T1000 (cell line): ENCODE measurements at places on chromosomes 2 and 18.

DNA sequence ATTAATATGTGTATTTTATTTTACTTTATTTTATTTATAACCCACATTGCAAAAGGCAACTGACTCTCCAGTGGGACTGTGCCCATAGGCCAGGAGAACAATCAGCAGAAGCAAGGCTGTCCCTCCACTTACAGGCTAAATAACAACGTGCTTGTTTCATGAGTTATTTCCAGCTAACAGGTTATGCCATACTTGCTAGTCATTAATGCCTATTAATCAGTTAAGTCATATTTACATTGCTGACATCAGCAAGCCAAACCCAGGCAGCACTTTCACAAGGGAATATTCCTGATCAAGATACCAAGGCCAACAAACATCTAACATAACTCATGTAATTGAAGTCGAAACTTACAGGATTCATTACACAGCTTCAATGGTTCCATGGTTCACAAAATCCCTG, 92.1 kb downstream of the EN1 start:
- DNase-seq = no peak

DNA sequence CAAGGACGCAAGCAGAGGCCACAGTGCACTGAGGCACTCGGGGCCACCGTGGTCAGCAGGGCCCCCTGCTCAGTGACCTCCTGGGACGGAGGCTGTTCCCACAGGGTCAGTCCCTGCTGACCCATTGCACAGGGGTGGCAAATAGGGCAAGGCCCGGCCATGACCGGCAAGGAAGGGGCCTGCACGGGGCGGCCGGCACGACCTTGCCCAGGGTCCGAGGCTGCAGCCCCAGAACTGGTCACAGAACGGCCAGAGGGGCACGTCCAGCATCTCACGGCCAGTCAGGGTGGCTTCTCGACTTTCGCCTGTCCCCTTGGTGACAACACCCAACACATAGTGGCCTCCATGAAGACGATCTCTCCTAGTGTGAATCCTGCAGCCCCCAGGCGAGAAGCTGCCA, 27.6 kb upstream of the OTOS start:
- DNase-seq = no peak

DNA sequence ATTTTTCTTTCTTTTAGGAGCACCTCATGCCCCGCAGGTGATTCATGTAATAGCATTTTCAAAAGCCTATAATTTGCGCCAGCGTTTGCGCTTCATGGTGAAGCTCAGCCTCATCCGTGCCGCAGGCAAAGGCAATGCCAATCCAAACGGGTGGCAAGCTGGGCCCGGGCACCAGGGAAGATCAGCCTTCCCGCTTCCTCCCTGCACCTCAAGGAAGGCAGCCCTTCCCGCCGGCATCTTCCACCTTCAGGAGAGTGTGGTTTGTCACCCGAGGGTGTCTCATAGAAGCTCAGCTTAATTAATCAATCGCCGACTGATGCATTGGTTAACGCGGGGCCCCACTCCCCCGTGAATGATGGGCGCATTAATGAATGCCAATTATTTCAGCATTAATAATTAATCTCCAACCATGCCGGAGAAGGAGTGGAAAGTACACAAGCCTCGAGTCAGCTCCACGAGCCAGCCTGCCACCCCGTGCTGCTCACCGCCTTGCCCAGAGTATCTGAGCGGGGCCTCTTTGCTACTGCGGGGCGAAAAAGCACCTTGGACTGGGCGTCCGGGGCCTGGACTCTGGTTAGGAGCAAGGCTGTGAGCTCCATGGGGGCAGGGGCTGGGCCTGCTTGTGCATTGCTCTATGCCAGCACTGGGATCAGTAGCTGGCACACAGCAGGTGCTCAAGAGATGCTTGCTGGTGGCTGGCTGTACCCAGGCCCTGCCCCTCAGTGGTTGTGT, 13.0 kb downstream of the INHBB start:
- no peak for DNase-seq

- DNase-seq = no peak
Observed at GRCh38 chr2:29295845-29296244, 180.6 kb downstream of the CLIP4 start.

DNA sequence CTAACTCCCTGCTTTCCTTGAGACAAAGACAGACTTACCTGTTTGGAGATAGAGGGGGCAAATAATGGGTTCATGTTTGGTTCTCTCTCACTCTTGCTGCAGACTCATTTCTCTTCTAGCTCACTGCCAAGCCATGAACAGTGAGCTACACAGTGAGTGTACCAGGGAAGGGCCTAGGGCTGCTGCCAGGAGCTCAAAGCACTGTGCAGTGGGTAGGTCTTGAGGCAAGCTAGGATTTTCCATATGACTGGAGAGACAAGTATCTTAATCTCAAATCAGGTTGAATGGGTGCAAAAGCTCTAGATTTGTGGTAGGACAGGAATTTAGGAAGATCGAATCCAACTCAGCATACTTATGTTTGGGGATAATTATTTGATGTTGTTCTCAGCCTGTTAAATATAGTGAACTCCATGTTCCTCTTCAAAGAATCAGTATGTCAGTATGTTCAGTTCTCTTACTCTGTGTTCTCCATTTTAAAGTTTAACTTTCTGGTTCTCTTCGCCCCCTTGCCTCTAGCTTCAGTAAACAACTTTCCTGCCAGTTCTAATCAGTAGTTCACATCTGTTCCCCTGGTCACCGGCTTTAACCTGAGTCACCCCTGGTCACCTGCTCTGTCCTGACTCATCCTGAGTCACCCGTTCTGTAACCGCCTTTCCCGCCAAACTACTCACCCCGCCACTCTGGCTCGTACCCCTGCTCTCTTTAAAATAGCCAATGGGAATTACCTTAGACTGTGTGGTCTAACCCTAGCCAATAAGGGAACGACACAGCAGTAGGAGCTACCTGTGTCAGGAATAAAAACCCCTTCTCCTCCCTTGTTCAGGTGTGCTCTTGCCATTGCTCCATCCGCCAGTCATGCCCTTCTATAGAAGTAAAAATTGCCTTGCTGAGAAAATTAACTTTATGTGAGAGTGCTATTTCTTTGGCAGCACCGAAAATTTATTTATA, 21.9 kb downstream of the SLC25A52 start:
- DNase-seq = no peak

- DNase-seq = no peak
Observed at GRCh38 chr2:238260883-238261282, 21.0 kb upstream of the HES6 start.

- DNase-seq = peak; percentile 1
Observed at GRCh38 chr2:183950673-183951072, 647.7 kb upstream of the ZNF804A start.

- no peak for DNase-seq
Observed at GRCh38 chr2:166088634-166089033, 39.2 kb downstream of the SCN1A start.

DNA sequence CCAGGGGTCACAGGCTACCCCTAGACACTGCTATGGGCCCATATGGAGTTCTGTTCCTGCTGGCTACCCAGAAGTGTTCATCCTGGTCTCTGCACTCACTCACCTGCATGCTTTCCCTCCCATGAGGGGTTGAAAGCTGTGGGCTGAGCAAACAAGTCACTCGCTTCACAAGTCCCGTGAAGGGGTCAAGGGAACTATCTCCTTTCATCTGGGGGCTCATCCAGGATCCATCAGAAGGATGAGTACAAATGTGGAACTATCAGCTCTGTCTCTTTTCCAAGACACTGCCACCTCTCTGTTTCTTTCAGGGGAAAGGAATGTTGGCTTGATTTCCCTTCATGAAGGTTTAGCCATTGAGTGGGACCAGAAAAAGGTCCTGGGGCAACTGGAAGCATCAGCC, 21.7 kb downstream of the SULT1C4 start:
- DNase-seq = no peak

- no peak for DNase-seq
Observed at GRCh38 chr18:53458944-53459580, 765.4 kb downstream of the MBD2 start.

- DNase-seq = no peak
Observed at GRCh38 chr2:106859498-106859897, 26.5 kb downstream of the ST6GAL2 start.

DNA sequence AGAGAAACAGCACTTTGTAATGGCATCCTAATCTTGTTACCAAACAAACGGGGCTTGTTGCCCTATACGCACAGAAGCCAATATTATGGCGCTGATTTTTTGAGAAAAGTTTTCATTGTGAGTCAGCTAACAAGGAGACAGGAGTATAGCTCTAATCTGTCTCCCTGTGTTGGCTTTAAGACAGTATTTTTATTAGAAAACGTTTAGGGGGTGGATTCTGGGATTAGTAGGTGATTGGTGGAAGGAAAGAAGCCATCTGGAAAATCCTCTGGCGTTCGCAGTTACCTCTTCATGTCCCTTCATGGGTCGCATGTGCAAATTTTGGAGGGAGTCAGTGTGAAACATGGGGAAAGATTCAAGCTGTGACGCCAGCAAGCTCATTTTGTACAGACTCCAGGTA, 698 bp upstream of the TMEM237 start:
- no peak for DNase-seq

GRCh38 chr2:74474899-74475298, 2.4 kb upstream of the MRPL53 start:
- no peak for DNase-seq

DNA sequence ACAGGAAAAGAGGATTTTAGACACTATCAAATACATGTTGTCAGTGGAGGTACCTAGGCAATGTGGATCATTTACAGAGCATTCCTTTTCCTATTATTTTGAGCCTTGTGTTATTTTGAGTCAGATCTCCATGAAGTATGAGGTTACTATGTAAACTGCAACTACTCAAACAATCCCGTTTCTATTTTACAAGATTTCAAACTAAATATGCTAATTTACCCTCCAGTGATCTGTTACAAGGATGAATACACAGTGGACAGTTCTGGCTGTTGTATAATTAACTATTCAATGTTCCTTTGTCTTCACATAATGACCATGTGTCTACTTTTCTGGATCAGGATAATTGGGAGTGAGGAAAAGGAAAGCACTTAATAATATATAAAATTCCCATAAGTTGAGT, 4.6 kb downstream of the HOXD1 start:
- DNase-seq = no peak

DNA sequence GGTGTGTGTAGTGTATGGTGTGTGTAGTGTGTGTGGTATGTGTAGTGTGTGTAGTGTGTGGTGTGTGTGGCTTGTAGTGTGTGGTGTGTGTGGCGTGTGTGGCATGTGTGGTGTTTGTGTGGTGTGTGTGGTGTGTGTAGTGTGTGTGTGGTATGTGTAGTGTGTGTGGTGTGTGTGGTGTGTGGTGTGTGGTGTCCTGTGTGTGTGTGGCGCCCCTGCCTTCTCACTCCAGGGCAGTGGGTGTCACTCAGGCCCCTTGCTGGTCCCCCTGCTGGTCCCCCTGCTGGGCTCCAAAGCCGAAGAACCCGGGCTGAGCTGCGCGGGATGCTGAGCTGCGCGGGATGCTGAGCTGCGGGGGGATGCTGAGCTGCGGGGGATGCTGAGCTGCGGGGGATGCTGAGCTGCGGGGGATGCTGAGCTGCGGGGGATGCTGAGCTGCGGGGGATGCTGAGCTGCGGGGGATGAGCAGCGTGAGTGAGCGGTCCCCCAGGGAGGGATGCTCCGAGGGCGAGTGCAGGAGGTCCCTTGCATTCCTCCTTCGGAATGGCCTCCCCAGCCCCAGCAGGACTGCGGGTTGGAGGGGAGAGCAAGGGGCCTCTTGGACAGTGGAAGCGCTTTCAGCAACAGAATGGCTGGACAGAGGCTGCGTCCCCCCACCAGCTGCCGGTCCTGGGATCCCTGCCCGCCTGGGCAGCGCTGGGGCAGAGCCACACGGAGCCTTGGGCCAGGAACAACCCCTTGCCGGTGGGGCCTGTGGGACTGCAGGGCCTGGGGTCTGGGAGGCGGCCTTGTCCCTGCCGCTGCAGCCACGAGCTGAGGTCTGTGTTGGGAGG, 3.4 kb upstream of the RTP5 start:
- DNase-seq = no peak

DNA sequence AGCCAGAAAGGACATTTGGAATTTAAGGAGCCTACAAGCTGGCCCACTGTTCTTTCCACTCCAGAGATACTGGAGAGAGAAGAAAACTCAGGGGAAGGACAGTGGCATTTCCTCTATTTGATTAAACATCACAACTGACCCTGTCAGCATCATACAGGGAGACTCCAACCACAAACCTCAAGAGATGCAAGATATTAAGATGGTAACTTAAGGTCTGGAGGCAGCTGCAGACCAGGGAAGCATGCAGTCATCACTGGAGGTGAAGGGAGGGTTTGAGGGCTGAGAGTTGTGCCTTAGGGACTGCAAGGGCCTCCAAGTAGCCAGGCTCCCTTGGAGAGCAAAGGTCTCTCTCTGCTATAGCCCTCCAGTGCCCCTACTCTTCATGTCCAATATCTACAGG, 67.4 kb downstream of the RNF152 start:
- DNase-seq = no peak

DNA sequence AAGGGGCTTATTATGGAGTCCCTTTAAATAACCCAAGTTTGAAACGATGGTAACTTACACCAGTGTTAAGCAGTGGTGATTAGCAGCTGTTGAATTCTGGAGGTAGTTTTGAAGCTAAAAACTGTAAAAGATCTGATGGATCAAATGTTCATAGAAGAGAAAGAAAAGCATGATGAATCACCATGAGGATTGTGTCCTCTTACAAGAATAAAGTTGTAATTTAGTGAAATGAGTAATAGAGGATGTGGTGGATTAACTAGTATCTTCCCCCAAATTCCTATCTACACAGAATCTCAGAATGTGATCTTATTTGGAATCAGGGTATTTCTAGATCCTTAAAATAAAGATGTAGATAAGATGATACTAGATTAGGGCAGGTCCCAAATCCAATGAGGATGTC, 1138.2 kb upstream of the TMEFF2 start:
- DNase-seq = no peak

- DNase-seq = no peak
Observed at GRCh38 chr2:36626756-36627155, 28.8 kb upstream of the FEZ2 start.

GRCh38 chr2:174600349-174600748, 2.7 kb upstream of the WIPF1 start:
- DNase-seq = no peak

GRCh38 chr18:8507915-8508705, 101.1 kb upstream of the RAB12 start:
- no peak for DNase-seq

- DNase-seq = no peak
Observed at GRCh38 chr18:9913151-9913525, 678 bp upstream of the VAPA start.

GRCh38 chr2:119809339-119810048, 49.8 kb downstream of the PTPN4 start:
- DNase-seq = no peak

DNA sequence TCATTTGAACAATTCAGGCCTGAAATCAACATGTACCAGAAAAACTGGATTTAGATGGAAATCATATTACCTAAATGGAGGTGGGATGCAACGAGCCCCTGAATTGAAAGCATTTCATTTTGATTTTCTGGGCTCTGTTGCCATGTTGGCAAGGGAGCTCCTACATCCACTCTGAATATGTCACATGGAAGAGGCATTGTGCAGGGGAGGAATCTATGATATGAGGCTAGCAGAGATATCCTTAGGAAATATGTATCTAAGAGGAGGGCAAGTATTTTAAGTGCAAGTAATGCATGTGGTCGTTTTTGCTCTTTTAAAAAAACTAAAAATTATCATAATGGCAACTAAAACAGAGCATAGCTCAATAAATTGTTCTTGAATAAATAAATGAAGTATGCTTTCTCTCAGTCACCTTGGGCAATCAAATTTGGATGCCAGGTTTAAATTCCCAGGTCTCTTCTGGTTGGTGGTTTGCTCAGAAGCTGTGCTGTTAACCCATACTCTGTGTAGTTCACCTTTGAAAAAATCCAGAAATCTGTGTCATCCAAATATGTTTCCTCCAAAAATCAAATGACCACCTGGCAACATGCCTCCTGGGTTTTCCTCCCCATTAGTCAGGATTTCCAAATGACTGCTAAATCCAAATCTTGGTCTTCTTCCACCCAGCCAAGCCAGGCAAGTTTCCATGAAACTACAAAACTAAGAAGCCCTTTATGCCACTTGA, 6.5 kb upstream of the LGALSL start:
- DNase-seq = no peak
